ENCODE measurements at places on chromosomes 2 and 18. TPM values are rescaled to one million over a fixed set of nuclear protein-coding genes. Genes with fewer than 3 reads are reported as not detected.

- no peak for DNase-seq
Measured at GRCh38 chr2:122639711-122640110, 884.3 kb downstream of the TSN start.

Gene PLB1
- 7.1 TPM for total RNA-seq

DNA sequence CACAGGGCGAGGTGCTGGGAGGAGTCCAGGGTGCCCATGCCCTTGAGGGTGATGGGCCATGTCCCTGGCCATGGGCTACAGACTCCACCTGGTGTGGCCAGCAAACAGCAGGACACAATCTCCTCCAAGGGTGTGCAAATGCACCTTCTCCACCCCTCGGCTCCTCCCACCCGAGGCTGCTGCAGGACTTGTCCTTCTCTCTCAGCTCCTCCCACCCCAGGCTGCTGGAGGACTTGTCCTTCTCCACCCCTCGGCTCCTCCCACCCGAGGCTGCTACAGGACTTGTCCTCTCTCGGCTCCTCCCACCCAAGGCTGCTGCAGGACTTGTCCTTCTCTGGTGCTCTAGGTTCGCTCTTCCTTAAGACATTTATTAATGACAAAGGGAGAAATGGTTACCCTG lies 57.3 kb upstream of the SNTG2 start:
- no peak for DNase-seq

DNA sequence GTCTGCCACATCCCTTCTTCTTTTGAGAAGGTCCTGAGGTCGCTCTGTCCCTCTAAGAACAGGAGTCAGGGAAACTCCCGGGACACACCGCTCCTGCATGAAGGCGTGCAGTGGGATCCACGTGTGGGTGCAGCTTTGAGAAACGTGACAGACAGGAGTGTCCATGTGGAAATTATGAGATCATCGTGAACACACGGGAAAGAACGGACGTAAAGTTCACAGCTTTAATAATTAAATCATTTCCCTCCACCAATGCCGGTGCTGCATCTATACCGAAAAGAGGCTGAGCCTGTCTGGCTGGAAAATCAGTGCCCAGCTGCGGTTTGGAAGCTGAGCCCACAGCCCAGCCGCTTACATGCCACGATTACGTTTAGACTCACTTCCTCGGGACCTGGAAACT lies 372.4 kb upstream of the SALL3 start:
- DNase-seq: no peak

Gene C2orf74
- total RNA-seq: 8.4 TPM

Data from tibial nerve (tissue), 4 donors.